ENCODE measurements at places on chromosomes 5 and 9.

GRCh38 chr5:34916518-34916917, 1.0 kb downstream of the BRIX1 start:
- H3K4me1 ChIP-seq = peaks cover 15% of the 10 kb centered on the region
- peaks cover 29% of the 10 kb centered on the region for H3K36me3 ChIP-seq
- DNase-seq = no peak
- no peaks in the 10 kb centered on the region for H3K27me3 ChIP-seq
- H3K27ac ChIP-seq = peak overlapping the region; percentile 72
- H3K4me3 ChIP-seq = no peak overlapping the region

- DNase-seq = no peak
- H3K36me3 ChIP-seq = no peaks in the 10 kb centered on the region
- H3K27ac ChIP-seq = no peak overlapping the region
- H3K27me3 ChIP-seq = no peaks in the 10 kb centered on the region
Observed at GRCh38 chr5:97529354-97529985, 346.4 kb upstream of the RIOK2 start.

DNA sequence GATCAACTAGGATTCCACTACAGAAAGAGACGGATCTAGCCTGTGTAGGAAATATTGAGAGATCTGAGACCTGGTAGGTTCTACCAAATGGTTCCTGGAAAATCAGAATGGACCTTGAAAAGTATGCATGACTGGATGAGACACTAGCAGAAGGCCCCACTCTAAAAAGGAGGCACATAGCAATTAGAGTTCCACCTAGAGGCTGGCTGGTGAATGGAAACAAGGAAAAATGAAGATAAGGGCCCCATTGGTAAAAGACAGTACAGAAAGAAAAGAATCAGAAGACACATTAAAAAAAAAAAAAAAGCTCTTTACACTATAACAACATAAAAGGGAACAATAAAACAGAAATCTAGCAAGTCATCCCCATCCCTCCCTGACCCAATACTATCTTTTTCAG, 518.5 kb downstream of the NR2F1-AS1 start:
- no peak for DNase-seq
- no peak overlapping the region for H3K4me3 ChIP-seq
- H3K27me3 ChIP-seq = no peaks in the 10 kb centered on the region
- peaks cover 14% of the 10 kb centered on the region for H3K4me1 ChIP-seq
- no peaks in the 10 kb centered on the region for H3K36me3 ChIP-seq

DNA sequence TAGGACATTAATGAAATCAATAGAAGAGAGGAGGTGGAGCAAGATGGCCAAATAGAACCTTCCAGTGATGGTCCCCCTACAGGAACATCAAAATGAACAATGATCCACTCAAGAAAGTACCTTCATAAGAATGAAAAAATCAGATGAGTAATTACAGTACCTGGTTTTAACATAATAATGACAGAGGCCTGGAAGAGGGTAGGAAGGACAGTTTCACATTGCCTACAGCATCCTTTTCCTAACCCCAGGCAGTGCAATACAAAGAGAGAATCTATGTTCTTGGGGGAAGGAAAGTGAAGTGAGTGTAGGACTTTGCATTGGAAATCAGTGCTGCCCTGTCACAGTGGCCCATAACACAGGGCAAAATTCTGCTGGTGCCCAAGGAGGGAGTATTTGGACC, 81.2 kb upstream of the SPTLC1 start:
- no peaks in the 10 kb centered on the region for H3K27me3 ChIP-seq
- no peaks in the 10 kb centered on the region for H3K36me3 ChIP-seq
- H3K4me3 ChIP-seq = no peak overlapping the region
- DNase-seq = no peak
- H3K4me1 ChIP-seq = no peaks in the 10 kb centered on the region

- DNase-seq = no peak
- no peak overlapping the region for H3K27ac ChIP-seq
- no peaks in the 10 kb centered on the region for H3K36me3 ChIP-seq
- no peaks in the 10 kb centered on the region for H3K27me3 ChIP-seq
Observed at GRCh38 chr5:54739371-54739770, 221.8 kb downstream of the SNX18 start.

DNA sequence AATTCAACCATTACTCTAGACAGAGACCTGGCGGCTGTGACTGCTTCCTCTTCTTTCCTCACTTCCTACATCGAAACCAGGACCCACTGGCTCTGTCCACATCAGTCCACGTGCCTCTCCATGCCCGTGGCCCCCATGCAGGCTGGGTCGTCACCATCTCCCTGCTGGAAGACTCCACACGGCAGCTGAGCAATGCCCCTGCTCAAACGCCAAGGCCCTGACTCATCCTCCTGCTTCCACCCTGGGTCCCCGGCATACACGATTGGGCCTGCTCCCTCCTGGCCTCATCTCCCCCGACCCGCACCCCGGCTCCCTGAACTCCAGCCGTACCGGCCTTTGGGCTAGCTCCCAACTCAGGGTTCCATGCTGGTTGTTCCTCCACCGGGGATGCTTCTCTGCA, 67.2 kb upstream of the IER5L start:
- DNase-seq = no peak
- H3K27ac ChIP-seq = no peak overlapping the region
- peaks cover 14% of the 10 kb centered on the region for H3K27me3 ChIP-seq
- peaks cover 8% of the 10 kb centered on the region for H3K4me1 ChIP-seq

- H3K36me3 ChIP-seq = no peaks in the 10 kb centered on the region
- peak overlapping the region; percentile 94 for H3K27ac ChIP-seq
- H3K4me3 ChIP-seq = no peak overlapping the region
- DNase-seq = no peak
- H3K4me1 ChIP-seq = peaks cover 60% of the 10 kb centered on the region
Observed at GRCh38 chr5:96079075-96079474, 117.4 kb upstream of the ELL2 start.

- H3K4me3 ChIP-seq = no peak overlapping the region
- no peaks in the 10 kb centered on the region for H3K27me3 ChIP-seq
- H3K27ac ChIP-seq = no peak overlapping the region
- no peak for DNase-seq
- no peaks in the 10 kb centered on the region for H3K4me1 ChIP-seq
Observed at GRCh38 chr9:113899205-113899604, 23.1 kb downstream of the ZNF618 start.
